ENCODE measurements at places on chromosomes 12 and 14. TPM values are rescaled to one million over a fixed set of nuclear protein-coding genes. Genes with fewer than 3 reads are reported as not detected.

GRCh38 chr12:12334367-12335040, 15.5 kb downstream of the MANSC1 start:
- peak; percentile 74 for DNase-seq

GRCh38 chr14:92565718-92566115, 52.1 kb downstream of the RIN3 start:
- DNase-seq: no peak

Gene EMC9
- 38.4 TPM for total RNA-seq

DNA sequence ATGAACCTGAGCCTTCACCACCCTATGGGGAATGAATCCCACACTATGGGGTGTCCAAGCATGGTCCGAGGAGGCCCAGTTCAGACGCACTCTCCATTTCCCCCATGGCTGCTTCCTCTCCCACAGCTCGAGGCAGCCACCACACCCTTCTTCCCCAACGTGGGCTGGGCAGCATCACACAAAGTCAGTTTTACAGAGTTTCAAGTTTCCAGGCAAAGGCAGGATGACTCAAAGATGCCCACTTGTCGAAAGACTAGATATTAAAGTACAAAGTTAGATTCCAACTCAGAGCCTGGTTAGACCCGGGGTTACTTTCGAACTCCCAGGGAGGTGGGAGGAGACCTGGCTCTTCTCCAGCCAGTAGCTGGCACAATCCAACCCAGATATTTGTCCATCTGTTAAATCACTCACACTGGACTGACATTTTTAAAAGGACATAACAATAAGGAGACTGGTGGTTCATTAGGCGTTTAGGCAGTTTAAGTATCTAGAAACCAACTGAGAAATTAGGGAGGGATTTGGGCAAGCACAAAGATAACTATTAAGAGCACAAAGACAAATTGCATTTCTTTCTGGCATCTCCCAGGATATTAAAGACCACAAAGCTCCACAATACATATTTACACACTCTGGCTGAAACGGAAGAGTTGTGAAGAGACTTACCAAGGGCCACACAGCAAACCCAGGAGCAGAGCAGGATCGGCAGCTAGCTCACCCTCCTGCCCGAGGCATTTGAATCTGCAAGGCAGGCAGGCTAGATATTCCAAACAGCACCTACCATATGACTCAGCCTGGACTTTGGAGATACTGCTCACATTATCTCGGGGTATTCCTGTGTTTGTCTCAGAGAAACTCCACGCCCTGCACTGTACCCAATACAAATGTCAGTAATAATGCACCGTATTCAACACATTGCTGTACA, 34.8 kb downstream of the TMCC3 start:
- no peak for DNase-seq

Gene KLRC3
- not detected for total RNA-seq

GRCh38 chr14:105072381-105072861, 7.2 kb upstream of the GPR132 start:
- no peak for DNase-seq

- DNase-seq: no peak
Observed at GRCh38 chr14:24664366-24664765, 30.4 kb upstream of the GZMB start.

- peak; percentile 82 for DNase-seq
Observed at GRCh38 chr14:99995700-99996356, 69.4 kb upstream of the EVL start.

DNA sequence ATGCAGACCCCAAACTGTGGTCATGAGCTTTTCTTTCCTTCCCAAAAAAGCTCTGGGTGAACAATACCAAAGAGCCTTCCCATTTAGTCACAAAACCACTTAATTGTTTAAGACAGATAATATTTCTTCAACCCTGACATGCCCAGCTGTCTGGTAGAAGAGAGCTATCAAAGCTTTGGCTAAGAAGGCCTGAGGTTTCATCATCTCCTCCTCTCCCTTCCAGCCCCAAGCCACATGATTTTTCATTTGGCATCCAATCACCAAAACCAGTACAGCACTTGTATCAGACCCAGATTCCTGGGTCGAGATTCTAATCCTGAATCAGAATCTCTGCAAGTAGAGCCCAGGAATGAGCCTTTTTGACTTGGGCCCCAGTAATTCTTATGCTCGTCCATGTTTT, 199.6 kb upstream of the TMEM260 start:
- no peak for DNase-seq

DNA sequence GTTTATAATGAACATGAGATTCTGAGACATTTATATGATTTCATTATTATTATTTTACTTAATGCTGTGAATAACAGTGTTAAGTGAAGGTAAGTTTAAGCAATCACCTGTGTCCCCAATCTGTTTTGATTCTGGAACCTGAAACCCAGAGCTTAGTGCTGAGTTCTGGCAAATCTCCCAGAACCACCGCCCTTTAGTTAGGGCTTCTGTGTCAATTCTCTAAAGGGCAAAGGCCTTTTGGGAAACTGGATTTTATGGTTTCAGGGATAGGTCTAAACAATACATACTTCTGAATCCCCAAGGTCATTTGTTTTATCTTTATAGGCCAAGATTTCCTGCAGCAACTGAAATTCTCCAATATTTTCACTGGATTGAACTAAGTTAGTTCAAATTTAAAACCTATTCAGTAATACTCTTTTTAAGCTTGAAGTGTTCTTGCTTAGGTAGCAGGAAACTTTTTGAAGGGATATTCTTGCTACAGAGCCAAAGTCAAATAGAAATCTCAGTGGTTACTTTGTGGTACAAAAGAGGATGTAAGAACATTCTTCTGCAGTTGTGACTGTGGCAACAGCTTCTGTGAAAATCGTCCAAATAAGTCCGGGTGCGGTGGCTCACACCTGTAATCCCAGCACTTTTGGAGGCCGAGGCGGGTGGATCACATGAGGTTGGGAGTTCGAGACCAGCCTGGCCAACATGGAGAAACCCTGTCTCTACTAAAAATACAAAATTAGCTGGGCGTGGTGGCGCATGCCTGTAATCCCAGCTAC, 10.0 kb upstream of the PKP2 start:
- no peak for DNase-seq

Gene DHRS2
- 0.26 TPM for total RNA-seq

Gene MIP
- not detected for total RNA-seq

DNA sequence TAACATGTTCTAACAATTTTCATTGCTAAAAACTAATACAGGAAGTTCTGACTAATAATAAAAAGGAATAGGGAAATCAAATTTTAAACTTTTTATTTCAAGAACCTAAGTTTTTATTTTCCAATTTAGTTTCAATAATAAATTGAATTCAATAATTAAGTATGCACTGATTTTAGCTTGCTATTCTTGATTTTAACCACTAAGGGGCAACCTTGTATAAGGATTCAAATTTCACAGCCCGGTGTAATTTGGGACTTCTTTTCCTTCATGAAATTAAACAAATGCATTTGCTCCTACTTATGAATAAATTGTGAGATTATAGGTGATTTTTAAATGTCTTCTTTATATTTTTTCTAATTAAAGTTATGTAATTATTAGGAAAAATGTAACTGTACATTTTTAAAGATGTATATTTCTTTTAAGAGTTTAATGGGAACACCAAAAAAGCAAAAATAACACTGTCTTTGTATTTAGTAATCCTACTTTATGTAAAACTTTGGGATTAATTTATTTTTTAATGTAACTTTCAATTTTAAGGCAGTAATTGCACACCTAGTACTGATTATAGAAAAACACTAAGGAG, 241.4 kb upstream of the PDZRN4 start:
- DNase-seq: no peak

DNA sequence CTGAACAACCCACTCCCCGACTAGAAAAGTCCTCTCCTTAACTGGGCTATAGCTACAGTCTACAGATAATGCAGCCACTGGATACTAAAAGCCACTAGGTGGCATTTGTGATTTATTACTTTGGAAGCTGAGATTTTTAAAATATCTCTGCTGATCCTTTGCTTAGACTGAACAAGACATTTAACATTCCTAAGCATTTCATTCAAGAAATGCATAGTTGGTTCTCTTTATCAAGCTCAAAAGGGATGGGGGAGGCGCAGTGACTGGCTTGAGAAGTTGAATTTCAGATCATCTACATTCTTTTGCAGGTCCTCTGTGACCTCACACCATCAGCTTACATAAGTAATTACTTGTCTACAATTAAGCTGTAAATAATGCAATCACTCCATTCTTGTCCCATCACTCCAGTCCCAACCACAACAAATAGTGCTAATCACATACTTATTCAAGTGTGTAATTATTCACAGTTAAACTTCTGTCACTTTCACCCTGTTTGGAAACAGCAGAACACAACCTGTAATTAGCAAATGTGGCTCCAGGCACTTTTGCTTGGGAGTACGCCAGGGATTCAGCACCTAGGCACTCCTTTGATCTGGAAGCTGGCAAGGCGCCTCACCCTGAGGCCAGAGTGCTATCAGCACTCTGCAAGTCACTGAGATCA, 203.6 kb downstream of the NOVA1 start:
- no peak for DNase-seq

- DNase-seq: no peak
Observed at GRCh38 chr12:24937553-24938244, 11.2 kb downstream of the BCAT1 start.

DNA sequence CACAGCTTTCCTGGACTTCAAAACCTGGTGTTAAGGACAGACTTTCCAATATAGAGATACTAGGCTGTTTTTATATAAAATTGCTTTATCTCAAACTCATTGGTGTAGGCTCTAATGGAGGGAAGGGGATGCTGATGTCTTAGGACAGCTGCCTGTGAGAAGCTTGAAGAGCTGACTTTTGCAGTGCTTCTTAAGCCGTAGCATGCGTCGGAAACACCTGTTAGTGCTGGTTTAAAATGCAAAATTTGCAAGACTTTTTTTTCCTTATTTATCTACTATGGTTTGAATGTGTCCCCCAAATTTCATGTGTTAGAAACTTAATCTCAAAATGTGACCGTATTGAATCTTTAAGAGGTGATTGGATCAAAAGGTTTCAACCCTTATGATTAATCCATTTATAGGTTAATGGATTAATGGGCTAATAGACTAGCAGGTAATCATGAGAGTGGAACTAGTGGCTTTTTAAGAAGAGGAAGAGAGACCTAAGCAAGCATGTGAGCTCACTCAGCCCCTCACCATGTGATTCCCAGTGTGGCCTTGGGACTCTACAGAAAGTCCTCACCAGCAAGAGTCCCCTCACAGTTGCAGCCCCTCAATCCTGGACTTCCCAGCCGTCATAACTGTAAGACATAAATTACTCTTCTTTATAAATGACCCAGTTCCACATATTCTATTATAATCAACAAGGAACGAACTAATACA, 60.9 kb upstream of the FUT8 start:
- no peak for DNase-seq

Gene IL22
- not detected for total RNA-seq

Gene CATSPERB
- total RNA-seq: 0.20 TPM

GRCh38 chr14:30063746-30064145, 136.1 kb upstream of the PRKD1 start:
- no peak for DNase-seq

Gene RPS29
- 2,382 TPM for total RNA-seq

DNA sequence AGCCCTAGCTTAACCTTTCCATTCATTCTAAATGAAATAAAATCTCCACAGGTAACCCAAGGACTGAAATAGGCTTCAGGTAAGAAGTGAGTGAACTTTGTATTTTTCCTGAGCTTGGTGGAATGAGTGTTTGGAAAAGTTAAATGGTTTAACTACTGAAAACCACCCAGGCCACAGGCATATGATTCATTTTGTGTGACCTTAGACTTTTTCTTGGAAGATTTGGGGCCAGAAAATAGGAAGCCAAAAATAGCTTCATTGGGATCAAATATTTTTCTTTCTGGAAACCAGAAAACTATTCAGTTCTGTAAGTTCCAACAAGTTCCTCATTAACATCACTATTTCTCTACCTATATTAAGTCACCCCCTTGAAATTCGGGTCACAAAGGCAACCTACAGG, 212.6 kb downstream of the PCNX1 start:
- DNase-seq: no peak

Gene CLEC14A
- not detected for total RNA-seq

DNA sequence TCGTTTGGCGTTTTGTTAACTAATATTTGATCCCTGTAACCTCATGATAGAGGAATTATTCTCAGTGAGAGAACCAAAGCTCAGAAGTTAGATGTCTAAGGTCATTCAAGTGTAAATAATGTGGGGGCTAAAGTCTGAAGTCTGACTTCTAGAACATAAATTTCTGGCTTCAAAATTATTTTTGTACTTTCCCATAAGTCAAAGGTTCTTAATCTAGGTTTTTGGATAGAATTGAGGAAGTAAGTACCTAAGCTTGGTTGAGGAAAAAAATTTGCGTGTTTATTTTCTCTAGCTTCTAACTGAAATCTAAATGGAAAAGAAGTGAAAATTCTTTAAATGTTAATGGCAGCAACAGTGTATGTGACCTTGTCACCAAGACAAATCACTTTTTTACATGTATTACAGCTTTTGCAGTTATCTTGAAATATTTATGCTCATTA, 2.3 kb downstream of the LARP4 start:
- DNase-seq: no peak

Gene CLEC4E
- not detected for total RNA-seq

Gene CCDC177
- not detected for total RNA-seq

DNA sequence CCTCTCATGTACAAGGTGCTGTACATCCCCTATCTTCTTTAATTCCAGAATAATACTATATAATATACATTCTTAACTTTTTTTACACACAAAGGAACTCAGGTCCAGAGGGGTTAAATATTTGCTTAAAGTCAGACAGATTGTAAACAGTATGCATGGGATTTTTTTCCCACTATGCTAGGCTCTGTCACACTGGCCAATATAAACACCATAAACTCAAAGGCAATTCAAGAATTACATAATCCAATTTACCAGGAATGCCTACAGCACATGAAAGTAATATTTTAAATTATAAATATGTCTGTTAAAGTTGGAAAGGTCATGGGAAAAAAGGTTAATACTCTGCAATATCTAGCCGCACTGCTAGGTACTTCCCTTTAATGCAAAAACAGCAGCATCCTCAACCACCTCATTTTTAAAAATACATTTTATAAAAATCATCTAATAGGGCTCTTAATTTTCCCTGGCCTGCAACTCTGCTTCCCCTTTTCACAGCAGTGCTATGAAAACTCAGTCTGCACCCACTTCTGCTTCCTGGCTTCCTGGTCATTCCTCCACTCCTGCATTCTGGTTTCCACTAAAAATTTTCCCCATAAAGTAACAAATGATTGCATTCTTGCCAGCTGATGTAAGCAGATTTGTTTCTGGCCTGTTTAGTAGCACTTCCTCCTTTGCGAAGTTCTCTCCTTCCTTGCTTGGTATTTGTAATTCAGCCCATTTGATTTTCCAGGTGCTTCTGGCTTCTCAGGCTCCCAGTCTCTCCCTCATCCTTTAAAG, 128.1 kb downstream of the ITPR2 start:
- DNase-seq: no peak

GRCh38 chr12:93706387-93706786, 29.2 kb downstream of the CRADD start:
- no peak for DNase-seq

GRCh38 chr12:55445357-55445756, 1.5 kb downstream of the OR6C2 start:
- DNase-seq: no peak

Gene GYS2
- total RNA-seq: not detected
